ENCODE measurements at places on chromosomes 4 and X. TPM values are rescaled to one million over a fixed set of nuclear protein-coding genes. Genes with fewer than 3 reads are reported as not detected.
A peak's percentile ranks its signal among the peaks of the same experiment; 100 is the strongest.

DNA sequence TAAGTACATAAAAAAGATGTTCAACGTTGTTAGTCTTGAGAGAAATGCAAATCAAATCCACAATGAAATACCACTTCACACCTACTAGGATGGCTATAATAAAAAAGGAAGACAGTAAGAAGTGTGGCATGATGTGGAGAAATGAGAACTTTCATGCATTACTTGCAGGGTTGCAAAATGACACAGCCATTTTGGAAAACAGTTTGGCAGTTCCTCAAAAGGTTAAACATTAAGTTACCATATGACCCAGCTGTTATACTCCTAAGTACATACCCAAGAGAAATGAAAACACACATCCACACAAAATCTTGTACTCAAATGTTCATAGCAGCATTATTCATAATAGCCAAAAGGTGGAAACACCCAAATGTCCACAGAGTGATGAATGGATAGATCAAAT lies 25.8 kb upstream of the LIMCH1 start:
- no peak for DNase-seq

- no peak for DNase-seq
Measured at GRCh38 chrX:138745196-138745595, 33.7 kb upstream of the FGF13 start.

- DNase-seq = no peak
Measured at GRCh38 chr4:165563851-165564250, 185.0 kb downstream of the CPE start.

GRCh38 chrX:54964766-54965497 lies 29.1 kb downstream of the PFKFB1 start:
- no peak for DNase-seq

GRCh38 chr4:52665592-52665991 lies 6.5 kb upstream of the USP46 start:
- no peak for DNase-seq

- peak; percentile 60 for DNase-seq
Measured at GRCh38 chr4:10664408-10664807, 20.2 kb downstream of the CLNK start.

DNA sequence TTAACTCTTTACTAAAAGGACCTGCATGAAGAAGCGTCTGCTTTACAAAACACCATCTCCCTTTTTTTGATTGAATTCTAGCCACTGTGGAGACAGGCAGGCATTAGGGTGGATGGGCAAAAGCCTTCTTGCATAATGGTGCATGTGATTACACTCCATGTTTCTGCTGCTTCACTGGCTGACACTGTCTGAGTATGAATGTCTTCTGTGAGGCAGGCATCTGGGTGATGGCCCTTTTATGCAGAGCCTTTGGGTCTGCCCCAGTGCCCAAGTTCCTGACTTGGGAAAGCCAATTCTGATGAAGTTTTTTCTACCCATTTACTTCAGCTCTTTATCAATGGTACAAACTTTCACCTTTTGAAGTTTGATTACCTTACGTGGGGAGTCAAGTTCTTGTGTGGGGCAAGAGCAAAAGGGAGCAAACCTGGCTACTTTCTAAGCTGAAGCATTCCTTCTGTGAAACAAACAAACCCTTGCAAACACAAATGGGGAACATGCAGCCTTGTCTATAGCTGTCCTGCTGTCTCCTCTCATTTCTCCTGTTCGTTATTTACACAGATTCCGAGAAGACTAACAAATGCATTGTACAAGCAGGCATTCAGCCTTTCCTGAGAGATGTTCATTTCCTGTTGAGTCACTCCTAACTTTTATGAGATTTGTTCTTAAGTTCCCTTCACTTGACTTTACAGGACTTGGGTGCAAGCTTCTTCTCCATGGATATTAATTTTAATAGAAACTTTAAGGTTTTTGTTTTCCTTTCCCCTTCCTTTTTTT lies 301.9 kb downstream of the TLL1 start:
- no peak for DNase-seq

DNA sequence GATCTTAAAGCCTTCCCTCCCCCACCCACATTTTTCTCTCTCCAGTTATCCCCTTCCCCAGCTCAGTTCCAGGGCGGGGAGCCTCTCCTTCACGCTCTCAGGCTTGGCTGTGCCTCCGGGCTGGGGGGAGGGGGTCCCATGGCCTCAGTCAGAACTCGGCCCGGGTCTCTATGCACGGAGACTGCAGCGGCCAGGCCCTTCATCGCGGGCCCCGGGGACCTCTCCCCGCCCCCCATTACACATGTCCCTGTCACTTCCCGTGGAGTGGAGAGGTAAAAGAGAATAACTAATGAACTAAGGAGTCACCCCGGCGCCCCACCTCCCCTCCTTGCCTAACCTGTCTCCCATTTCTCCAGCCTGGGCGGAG lies 838 bp upstream of the PRICKLE3 start:
- no peak for DNase-seq

DNA sequence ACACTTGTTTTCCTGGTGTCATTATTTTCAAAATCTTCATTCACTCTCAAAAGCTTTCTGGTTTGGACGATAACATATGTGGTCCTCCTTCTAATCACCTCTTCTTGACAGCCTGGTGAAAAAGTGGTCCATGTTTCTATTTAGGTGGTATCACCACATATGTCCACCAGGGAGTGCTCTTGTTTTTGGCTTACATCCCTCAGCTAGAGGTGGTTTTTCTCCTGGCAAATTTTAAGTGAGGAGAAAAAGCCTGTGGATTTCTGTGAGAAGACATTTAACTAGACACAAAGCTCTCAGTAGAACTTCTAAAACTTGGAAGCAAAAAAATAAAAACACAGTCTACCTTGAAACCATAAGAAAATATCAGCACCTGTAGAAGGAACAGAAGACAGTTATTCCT lies 58.0 kb upstream of the FRMPD4 start:
- no peak for DNase-seq

DNA sequence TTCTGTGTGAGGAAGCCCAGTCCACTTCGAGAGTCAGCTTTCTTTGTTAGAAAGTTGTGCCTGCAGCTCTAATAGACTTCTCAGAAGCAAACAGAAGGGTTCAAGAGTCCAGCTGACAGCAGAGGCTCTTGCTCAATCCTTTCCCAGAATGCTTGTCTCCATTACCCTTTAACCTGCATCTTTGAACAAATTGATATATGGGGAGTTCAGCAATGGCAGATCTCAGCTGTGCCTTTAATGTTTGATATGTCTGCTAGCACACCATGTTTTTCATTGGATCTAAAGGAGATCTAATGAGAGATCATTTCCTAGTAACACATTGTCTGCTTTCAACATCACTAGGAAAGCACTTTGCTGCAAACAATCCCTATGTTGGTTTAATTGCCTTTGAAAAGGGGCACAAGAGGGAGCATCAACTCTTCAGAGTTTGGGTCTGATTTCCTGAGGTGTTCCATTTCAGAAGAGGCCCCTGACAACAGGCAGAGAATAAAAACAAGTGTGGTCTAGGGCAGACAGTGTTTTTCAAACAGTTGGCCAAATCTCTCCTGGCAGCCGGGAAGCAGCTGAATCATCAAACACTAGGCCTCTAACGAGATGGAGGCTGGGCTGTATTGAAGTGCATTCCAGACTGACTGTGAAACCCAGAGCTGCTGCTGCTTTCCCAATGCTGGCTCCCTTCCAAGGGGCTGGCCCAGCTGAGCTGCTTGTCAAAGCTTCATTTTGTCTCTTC lies 55.5 kb downstream of the LUZP4 start:
- peak; percentile 52 for DNase-seq

- no peak for DNase-seq
Measured at GRCh38 chr4:180449395-180449956, 1793.7 kb upstream of the TENM3 start.

GRCh38 chrX:129557844-129558480 lies 17.9 kb downstream of the OCRL start:
- DNase-seq = no peak

GRCh38 chr4:537436-538264 lies 38.4 kb downstream of the TMEM271 start:
- no peak for DNase-seq

Gene GABRG1
- total RNA-seq = not detected

Gene TMPRSS11E
- total RNA-seq = not detected

Gene XKRX
- 0.14 TPM for total RNA-seq

Gene MAGEE2
- not detected for total RNA-seq

Gene SPIN3
- 18.0 TPM for total RNA-seq

Data from thoracic aorta (tissue), 2 donors.